ENCODE measurements at places on chromosomes 4 and X. TPM values are rescaled to one million over a fixed set of nuclear protein-coding genes. Genes with fewer than 3 reads are reported as not detected.

GRCh38 chr4:7160439-7160838 lies 31.9 kb upstream of the SORCS2 start:
- no peak overlapping the region for H3K27ac ChIP-seq
- peaks cover 32% of the 10 kb centered on the region for H3K4me1 ChIP-seq
- no peaks in the 10 kb centered on the region for H3K27me3 ChIP-seq
- H3K36me3 ChIP-seq, result no peaks in the 10 kb centered on the region
- H3K4me3 ChIP-seq, result no peak overlapping the region

Gene ASB5
- total RNA-seq, result not detected

Gene ANK2
- 79.9 TPM for total RNA-seq

GRCh38 chrX:54807524-54808108 lies at the start of gene MAGED2:
TSS of gene MAGED2 (plus strand) at chrX:54807745. CDS start at chrX:54809332, 1,587 bp downstream.
- H3K27ac ChIP-seq, result peak within 1 kb of the TSS; percentile 91
- H3K4me1 ChIP-seq, result peaks cover 4% of the 10 kb centered on the region
- no peaks in the 10 kb centered on the region for H3K36me3 ChIP-seq
- DNase-seq, result peak; percentile 57
- no peaks in the 10 kb centered on the region for H3K27me3 ChIP-seq

Gene GAGE1
- 1.0 TPM for total RNA-seq

GRCh38 chrX:154044091-154044490 lies 24.4 kb upstream of the IRAK1 start:
- H3K36me3 ChIP-seq, result no peaks in the 10 kb centered on the region
- no peak overlapping the region for H3K4me3 ChIP-seq
- peaks cover 22% of the 10 kb centered on the region for H3K4me1 ChIP-seq
- DNase-seq, result no peak
- H3K27ac ChIP-seq, result peak overlapping the region; percentile 22

- H3K4me3 ChIP-seq, result no peak overlapping the region
- H3K36me3 ChIP-seq, result no peaks in the 10 kb centered on the region
- H3K27me3 ChIP-seq, result no peaks in the 10 kb centered on the region
- DNase-seq, result no peak
- no peak overlapping the region for H3K27ac ChIP-seq
Measured at GRCh38 chrX:9189286-9189685, 155.4 kb upstream of the FAM9B start.

GRCh38 chr4:24988776-24989175 lies 42.0 kb downstream of the LGI2 start:
- no peak for DNase-seq
- no peaks in the 10 kb centered on the region for H3K4me1 ChIP-seq
- no peaks in the 10 kb centered on the region for H3K27me3 ChIP-seq
- no peak overlapping the region for H3K27ac ChIP-seq
- no peaks in the 10 kb centered on the region for H3K36me3 ChIP-seq

GRCh38 chr4:146278986-146279385 lies 64.6 kb downstream of the REELD1 start:
- H3K4me1 ChIP-seq, result no peaks in the 10 kb centered on the region
- no peak overlapping the region for H3K27ac ChIP-seq
- no peak for DNase-seq

DNA sequence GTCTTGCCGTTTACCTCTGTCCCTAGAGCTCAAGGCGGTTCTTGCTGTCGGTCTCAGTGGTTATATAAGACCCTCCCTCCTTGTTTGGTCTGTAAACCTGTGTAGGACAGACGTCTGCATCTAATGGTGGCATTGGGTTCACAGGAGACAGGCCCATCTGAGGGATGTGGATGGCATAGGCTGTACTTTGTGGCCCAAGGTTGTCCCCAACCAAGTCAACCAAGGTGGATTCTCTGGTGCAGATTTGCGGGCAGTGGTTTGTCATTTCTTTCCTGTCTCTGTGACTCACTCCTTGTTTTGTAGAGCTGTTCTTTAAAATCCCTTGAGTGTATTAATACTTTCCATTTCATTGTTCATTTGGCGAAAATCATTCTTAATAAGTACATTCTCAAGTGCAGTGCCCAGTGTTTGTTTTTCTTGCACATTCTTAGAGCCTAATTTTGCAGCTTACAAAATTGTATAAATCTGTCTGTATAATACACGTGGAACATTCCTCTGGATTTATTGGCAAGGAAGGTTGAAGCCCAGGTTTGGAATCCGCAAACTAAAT lies 68.0 kb upstream of the TLR2 start:
- no peak overlapping the region for H3K4me3 ChIP-seq
- no peaks in the 10 kb centered on the region for H3K4me1 ChIP-seq
- no peak for DNase-seq
- H3K27me3 ChIP-seq, result no peaks in the 10 kb centered on the region
- H3K36me3 ChIP-seq, result no peaks in the 10 kb centered on the region

Gene S100G
- not detected for total RNA-seq

Gene SLC9A7
- 10.8 TPM for total RNA-seq

Gene TCEAL6
- total RNA-seq, result 3.0 TPM

DNA sequence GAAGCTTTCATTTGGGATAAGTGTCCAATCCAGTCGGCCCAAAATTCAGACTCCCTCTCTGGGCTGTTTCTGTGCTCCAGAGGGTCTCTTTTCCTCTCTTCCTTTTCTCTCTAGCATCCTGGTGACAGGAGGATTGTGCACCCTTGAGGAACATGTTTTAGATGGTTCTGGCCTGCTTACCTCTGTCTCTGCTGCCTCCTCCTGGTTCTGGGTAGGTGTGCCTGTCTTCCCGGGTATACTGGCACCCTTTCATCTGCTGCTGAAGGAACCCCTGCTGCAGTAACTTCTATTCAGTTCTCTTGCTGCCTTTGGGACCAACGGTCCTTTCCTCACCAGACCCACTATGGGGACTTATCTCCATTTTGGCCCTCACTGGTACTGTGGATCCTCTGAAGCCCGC lies 53.2 kb downstream of the HMGB2 start:
- H3K27me3 ChIP-seq, result no peaks in the 10 kb centered on the region
- H3K4me1 ChIP-seq, result no peaks in the 10 kb centered on the region
- no peak overlapping the region for H3K4me3 ChIP-seq
- H3K36me3 ChIP-seq, result no peaks in the 10 kb centered on the region

Gene SPANXB1
- not detected for total RNA-seq

- no peaks in the 10 kb centered on the region for H3K36me3 ChIP-seq
- DNase-seq, result no peak
- H3K27ac ChIP-seq, result no peak overlapping the region
Measured at GRCh38 chr4:156654410-156654809, 317.2 kb downstream of the PDGFC start.

GRCh38 chr4:118988635-118988972 lies 100.0 kb downstream of the SYNPO2 start:
- H3K27ac ChIP-seq, result no peak overlapping the region
- H3K4me1 ChIP-seq, result peaks cover 17% of the 10 kb centered on the region
- no peaks in the 10 kb centered on the region for H3K36me3 ChIP-seq
- DNase-seq, result no peak

DNA sequence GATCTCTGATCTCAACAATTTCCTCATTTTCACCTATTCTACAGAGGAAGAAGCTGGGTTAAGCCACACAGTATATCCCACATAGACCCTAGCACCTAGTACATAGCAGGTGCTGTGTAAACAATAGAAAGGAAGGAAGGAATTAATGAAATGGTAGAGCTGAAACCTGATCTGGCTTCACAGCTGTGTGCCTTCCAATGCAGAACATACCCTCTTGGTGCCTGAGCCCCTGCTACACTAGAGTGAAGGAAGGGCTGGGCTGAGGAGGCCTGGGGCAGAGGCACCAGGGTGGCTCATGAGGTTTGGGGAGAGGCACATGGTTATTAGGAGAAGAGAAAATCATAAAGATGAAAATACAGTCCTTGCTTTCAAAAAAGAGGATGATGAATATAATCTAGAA lies 21.3 kb downstream of the LRRC66 start:
- H3K36me3 ChIP-seq, result no peaks in the 10 kb centered on the region
- no peak overlapping the region for H3K27ac ChIP-seq
- no peak for DNase-seq
- H3K4me3 ChIP-seq, result no peak overlapping the region
- H3K27me3 ChIP-seq, result no peaks in the 10 kb centered on the region

- H3K4me3 ChIP-seq, result no peak overlapping the region
- H3K4me1 ChIP-seq, result no peaks in the 10 kb centered on the region
Measured at GRCh38 chrX:11050013-11050412, 61.1 kb upstream of the HCCS start.

- no peak for DNase-seq
- no peak overlapping the region for H3K27ac ChIP-seq
- H3K4me3 ChIP-seq, result no peak overlapping the region
- peaks cover 27% of the 10 kb centered on the region for H3K4me1 ChIP-seq
- H3K36me3 ChIP-seq, result no peaks in the 10 kb centered on the region
Measured at GRCh38 chr4:98542011-98542410, 116.4 kb downstream of the TSPAN5 start.

GRCh38 chr4:75189711-75190335 lies 256.9 kb downstream of the PARM1 start:
- no peak for DNase-seq
- H3K27ac ChIP-seq, result no peak overlapping the region
- H3K4me1 ChIP-seq, result peaks cover 1% of the 10 kb centered on the region
- no peaks in the 10 kb centered on the region for H3K27me3 ChIP-seq
- H3K36me3 ChIP-seq, result no peaks in the 10 kb centered on the region
- no peak overlapping the region for H3K4me3 ChIP-seq

GRCh38 chr4:123553279-123553678 lies 156.7 kb downstream of the SPRY1 start:
- peaks cover 8% of the 10 kb centered on the region for H3K4me1 ChIP-seq
- no peaks in the 10 kb centered on the region for H3K27me3 ChIP-seq
- no peak overlapping the region for H3K4me3 ChIP-seq
- H3K36me3 ChIP-seq, result no peaks in the 10 kb centered on the region

Gene CDS1
- 7.7 TPM for total RNA-seq

- H3K4me3 ChIP-seq, result no peak overlapping the region
- no peaks in the 10 kb centered on the region for H3K27me3 ChIP-seq
- DNase-seq, result peak; percentile 53
- no peaks in the 10 kb centered on the region for H3K4me1 ChIP-seq
Measured at GRCh38 chrX:115330498-115331168, 41.1 kb downstream of the LUZP4 start.
